ENCODE measurements at places on chromosomes 2 and 18.

DNA sequence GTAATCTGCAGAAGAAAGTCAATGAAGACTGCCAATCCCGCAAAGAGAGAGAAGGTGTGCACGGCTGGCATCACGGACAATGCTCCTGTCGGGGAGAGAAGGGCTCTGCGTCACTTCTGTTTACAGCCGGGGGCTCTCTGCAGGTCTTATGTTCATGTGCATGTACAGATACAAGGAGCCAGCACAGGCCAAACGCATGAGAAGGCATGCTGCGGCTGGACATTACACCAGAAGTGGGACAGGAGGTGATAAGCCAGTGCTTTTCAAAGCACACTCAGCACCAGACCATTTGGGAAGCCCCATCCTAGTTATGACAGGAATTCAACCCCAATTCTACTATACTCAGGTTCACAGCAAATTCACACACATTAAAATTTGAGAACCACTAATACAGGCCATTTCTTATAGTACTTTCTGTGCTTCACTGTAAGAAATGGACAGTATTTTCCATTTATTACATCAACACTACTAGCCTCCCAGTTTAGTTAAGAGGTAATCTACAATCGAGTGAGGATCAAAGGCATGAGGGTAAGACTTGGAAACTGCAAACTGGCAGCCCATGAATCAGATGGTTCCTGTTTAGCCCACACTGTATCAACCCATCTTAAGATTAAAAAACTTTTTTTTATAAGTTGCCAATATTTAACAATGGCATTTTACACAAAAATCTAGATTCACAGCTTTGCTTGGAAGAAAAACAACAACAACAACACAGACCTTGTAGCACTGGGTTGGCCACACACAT lies 38.2 kb downstream of the RMC1 start:
- H3K27me3 ChIP-seq = no peaks in the 10 kb centered on the region
- H3K27ac ChIP-seq = no peak overlapping the region
- H3K4me1 ChIP-seq = peaks cover 7% of the 10 kb centered on the region
- no peak for DNase-seq
- H3K36me3 ChIP-seq = no peaks in the 10 kb centered on the region

DNA sequence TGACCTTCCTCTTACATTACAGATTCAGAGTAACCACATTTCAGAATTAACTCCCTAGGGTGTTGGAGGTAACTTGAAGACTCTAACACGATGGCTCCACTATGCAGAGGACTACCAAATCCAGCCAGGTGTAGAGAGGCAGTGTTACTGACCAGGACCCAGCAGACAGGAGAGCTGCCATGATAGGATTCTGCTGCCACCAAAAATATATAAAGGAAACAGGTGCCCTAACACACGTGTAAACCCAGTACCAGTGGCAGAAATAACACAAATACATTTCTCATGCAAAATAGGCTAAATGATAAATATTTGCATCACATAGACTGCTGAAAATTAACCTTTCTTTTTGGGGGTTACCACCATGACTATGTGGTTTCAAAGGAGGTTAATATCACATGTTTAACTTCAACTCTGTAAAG lies 7.0 kb downstream of the ZBTB14 start:
- DNase-seq = no peak
- no peaks in the 10 kb centered on the region for H3K27me3 ChIP-seq
- H3K4me1 ChIP-seq = no peaks in the 10 kb centered on the region
- H3K36me3 ChIP-seq = no peaks in the 10 kb centered on the region

- no peaks in the 10 kb centered on the region for H3K36me3 ChIP-seq
- no peaks in the 10 kb centered on the region for H3K27me3 ChIP-seq
- DNase-seq = no peak
- no peak overlapping the region for H3K27ac ChIP-seq
Measured at GRCh38 chr2:202014318-202014717, 19.3 kb upstream of the FZD7 start.

DNA sequence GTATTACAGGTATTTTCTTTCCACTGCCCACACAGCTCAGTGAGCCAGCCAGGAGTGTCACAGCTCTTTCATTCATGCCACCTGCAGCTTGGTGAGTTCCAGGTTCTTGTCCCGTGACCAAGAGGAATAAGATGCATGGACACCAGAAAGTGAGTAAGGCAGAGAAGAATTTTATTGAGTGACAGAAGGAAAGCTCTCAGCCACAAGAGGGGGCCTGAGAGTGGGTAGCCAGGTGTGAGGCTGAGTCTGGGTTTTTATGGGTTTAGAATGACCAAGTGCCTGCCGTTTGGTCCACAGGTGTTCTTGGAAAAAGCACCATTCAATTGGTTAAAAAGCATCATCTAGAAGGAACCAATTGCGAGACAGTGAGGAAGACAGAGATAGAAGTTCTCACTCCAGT lies 1097.1 kb upstream of the SLC39A10 start:
- no peaks in the 10 kb centered on the region for H3K4me1 ChIP-seq
- no peak for DNase-seq
- H3K27me3 ChIP-seq = no peaks in the 10 kb centered on the region
- H3K36me3 ChIP-seq = no peaks in the 10 kb centered on the region

DNA sequence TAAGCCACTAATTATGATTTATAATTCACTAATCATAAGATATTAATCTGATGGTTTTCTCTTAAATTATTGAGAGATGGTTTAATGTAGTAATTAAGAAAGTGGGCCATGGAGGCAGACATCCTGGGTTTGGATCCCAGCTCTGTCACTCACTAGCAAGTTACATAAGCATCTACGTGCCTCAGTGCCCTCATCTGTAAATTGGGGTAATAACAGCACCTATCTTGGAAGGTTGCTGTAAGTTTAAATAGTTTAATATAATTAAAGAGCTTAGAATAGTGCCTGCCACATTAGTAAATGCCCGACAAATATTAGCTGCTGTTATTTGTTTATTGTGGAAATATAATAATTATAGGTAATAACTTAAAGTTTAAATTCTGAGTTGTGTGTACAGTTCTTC lies 30.9 kb downstream of the BABAM2 start:
- H3K27ac ChIP-seq = no peak overlapping the region
- H3K27me3 ChIP-seq = no peaks in the 10 kb centered on the region
- no peaks in the 10 kb centered on the region for H3K36me3 ChIP-seq
- H3K4me3 ChIP-seq = no peak overlapping the region
- no peak for DNase-seq
- H3K4me1 ChIP-seq = peaks cover 1% of the 10 kb centered on the region

- no peak for DNase-seq
- no peaks in the 10 kb centered on the region for H3K4me1 ChIP-seq
- no peaks in the 10 kb centered on the region for H3K27me3 ChIP-seq
- no peak overlapping the region for H3K27ac ChIP-seq
- no peak overlapping the region for H3K4me3 ChIP-seq
Measured at GRCh38 chr18:11666176-11666575, 22.9 kb upstream of the GNAL start.

- H3K4me3 ChIP-seq = no peak overlapping the region
- no peak overlapping the region for H3K27ac ChIP-seq
- H3K27me3 ChIP-seq = no peaks in the 10 kb centered on the region
- H3K36me3 ChIP-seq = no peaks in the 10 kb centered on the region
Measured at GRCh38 chr2:197867033-197867432, 62.6 kb downstream of the PLCL1 start.

GRCh38 chr2:20023688-20024087 lies 11.2 kb upstream of the MATN3 start:
- H3K36me3 ChIP-seq = no peaks in the 10 kb centered on the region
- no peaks in the 10 kb centered on the region for H3K27me3 ChIP-seq
- no peaks in the 10 kb centered on the region for H3K4me1 ChIP-seq
- H3K27ac ChIP-seq = no peak overlapping the region
- H3K4me3 ChIP-seq = no peak overlapping the region

DNA sequence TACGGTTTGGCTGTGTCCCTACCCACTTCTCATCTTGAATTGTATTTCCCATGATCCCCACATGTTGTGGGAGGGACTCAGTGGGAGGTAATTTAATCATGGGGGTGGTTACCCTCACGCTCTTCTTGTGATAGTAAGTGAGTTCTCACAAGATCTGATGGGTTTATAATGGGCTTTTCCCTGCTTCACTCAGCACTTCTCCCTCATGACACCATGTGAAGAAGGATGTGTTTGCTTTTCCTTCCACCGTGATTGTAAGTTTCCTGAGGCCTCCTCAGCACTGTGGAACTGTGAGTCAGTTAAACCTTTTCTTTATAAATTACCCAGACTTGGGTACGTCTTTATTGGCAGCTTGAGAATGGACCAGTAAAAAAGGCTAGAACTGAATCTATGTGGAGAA lies 750.0 kb upstream of the ID2 start:
- no peak overlapping the region for H3K27ac ChIP-seq
- H3K36me3 ChIP-seq = no peaks in the 10 kb centered on the region
- no peak overlapping the region for H3K4me3 ChIP-seq

- no peaks in the 10 kb centered on the region for H3K36me3 ChIP-seq
- no peaks in the 10 kb centered on the region for H3K27me3 ChIP-seq
- peak overlapping the region; percentile 28 for H3K4me3 ChIP-seq
- peak; percentile 66 for DNase-seq
Measured at GRCh38 chr2:131673400-131674173, 145.9 kb downstream of the CCDC74A start.

DNA sequence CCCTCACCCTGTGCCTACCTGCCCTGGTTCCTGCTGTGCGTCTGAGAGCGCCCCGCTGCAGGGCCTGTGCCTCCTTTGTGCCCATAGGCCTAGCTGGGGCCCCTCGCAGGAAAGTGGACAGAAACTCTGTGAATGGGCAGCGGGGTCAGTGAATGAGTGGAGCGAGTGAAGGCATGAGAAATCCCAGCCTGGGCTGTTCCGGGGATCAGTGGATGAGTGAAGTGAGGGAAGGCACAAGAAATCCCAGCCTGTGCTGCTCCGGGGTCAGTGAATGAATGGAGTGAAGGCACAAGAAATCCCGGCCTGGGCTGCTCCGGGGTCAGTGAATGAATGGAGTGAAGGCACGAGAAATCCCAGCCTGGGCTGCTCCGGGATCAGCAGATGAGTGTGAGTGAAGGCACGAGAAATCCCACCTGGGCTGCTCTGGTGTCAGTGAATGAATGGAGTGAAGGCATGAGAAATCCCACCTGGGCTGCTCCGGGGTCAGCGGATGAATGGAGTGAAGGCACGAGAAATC lies 2.0 kb downstream of the COLEC11 start:
- no peak for DNase-seq
- no peaks in the 10 kb centered on the region for H3K27me3 ChIP-seq
- H3K36me3 ChIP-seq = no peaks in the 10 kb centered on the region
- no peak overlapping the region for H3K4me3 ChIP-seq
- H3K27ac ChIP-seq = no peak overlapping the region
- H3K4me1 ChIP-seq = peaks cover 16% of the 10 kb centered on the region

- peak overlapping the region; percentile 74 for H3K4me3 ChIP-seq
- H3K27me3 ChIP-seq = no peaks in the 10 kb centered on the region
- DNase-seq = peak; percentile 77
- peaks cover 7% of the 10 kb centered on the region for H3K4me1 ChIP-seq
- H3K27ac ChIP-seq = peak overlapping the region; percentile 74
- H3K36me3 ChIP-seq = no peaks in the 10 kb centered on the region
Measured at GRCh38 chr2:64750001-64750816, 96.5 kb upstream of the SERTAD2 start.

DNA sequence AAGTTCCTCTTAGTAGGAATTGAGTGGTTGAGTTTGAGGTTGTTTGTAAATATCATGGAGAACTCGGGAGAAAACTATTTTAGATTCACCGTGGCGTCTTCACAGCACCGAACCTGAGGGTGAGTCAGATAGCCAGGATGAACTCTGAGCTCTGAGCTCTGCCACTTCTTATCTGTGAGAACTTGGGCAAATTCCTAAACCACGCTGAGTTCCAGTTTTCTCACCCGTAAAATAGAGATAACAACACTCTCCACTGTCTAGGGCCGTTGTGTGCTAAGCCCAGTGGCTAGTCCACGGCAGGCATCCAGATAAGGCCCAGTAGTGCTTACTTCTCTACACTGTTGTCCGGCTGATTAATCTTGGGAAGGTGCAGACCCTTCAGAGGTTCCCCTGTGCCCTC lies 7.0 kb downstream of the KIF5C start:
- no peak for DNase-seq
- H3K27ac ChIP-seq = no peak overlapping the region
- no peaks in the 10 kb centered on the region for H3K36me3 ChIP-seq
- no peaks in the 10 kb centered on the region for H3K27me3 ChIP-seq

DNA sequence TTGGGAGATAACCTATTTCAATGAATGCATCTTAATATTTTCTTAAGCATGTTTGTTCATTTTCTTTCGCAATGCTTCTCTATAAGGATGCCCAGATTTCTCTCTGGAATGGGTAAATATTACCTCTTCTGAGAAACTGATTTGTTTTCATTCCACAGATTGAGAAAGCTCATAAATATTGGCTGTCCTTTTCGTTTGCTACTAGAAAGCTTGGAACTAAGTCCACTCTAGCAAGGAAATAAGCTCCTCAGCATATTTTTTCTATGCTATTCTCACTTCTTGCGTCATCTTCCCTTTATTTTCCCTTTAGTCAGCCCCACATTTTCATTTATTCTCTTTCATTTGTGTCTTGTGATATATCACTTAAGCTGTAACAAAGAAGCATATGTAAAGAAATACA lies 76.3 kb downstream of the ANTXR1 start:
- H3K27me3 ChIP-seq = no peaks in the 10 kb centered on the region
- no peaks in the 10 kb centered on the region for H3K36me3 ChIP-seq
- H3K4me3 ChIP-seq = no peak overlapping the region
- H3K4me1 ChIP-seq = peaks cover 27% of the 10 kb centered on the region
- no peak overlapping the region for H3K27ac ChIP-seq
- DNase-seq = no peak

DNA sequence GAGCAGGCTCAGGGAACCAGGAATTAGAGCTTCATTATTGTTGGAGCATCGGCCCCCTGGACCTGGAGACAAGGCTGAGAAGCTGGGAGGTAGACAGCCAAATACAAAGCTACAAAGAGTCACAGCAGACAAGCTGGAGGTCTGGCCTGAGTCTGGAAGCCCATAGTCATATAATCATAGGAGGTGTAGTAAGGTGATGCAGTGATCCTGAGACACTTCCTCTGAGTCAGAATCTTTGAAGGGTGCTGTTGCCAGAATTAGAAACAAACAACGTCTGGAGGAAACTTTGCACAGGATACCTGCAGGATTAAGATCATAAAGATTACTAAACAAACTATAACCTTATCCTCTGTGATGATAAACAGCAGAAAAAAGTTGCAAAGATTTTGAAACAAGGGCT lies 213.8 kb downstream of the DSC3 start:
- H3K27me3 ChIP-seq = no peaks in the 10 kb centered on the region
- H3K4me1 ChIP-seq = no peaks in the 10 kb centered on the region
- H3K36me3 ChIP-seq = no peaks in the 10 kb centered on the region
- DNase-seq = no peak

DNA sequence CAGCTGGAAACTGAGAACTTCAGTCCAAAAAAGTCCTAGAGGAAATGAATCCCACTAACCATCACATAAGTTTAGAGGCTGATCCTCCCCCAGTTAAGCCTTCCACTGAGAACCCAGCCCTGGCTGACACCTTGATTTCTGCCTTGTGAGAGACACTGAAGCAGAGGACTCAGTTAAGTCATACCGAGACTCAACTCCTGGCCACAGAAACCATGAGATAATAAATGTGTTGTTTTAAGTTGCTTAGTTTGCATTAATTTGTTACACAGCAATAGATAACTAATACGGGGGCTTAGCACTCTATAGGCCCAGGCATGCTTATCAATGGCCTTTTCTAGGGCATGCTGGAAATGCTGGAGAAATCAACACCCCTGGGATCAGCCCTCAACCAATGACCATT lies 3.4 kb upstream of the ADD2 start:
- DNase-seq = no peak
- H3K4me3 ChIP-seq = no peak overlapping the region
- H3K27ac ChIP-seq = no peak overlapping the region
- peaks cover 4% of the 10 kb centered on the region for H3K4me1 ChIP-seq

- no peak overlapping the region for H3K27ac ChIP-seq
- H3K4me3 ChIP-seq = no peak overlapping the region
Measured at GRCh38 chr2:60980071-60980815, 37.3 kb upstream of the PEX13 start.

All from ovary (tissue), 10 donors.